ENCODE measurements at places on chromosomes 2 and 18.

DNA sequence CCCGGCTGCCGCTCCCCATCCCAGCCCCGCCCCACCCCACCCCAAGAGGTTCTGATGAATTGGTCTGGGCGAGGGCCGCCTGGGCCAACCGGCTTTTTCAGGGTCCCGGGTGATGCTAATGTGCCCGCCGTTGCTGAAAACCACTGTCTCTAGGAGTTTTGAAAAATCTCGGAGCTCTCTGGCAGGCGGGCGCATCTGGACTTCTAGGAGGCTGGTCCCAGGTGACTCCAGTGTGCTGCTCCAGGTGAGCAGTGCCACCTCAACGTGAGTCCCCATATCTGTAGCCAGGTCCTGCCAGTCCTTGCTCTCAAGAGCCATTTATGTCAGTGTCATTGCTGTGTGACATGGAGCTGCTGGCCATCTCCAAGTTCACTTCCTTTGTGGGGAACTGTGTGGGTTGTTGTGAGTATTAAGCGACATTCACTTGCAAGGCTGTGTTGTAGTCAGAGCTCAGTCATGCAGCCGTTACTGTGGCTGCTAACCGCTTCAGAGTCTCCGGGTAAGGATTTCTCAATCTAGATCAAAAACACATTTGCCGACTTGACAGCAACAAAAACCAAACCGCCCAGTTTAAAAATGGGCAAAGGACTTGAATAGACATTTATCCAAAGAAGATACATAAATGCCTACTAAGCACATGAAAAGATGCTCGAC lies at the start of gene RFX8:
TSS of gene RFX8 (minus strand) at position 382 of the 654 bp plus-strand sequence. CDS start 8,264 bp downstream, outside the sequence.
- no peak for DNase-seq

DNA sequence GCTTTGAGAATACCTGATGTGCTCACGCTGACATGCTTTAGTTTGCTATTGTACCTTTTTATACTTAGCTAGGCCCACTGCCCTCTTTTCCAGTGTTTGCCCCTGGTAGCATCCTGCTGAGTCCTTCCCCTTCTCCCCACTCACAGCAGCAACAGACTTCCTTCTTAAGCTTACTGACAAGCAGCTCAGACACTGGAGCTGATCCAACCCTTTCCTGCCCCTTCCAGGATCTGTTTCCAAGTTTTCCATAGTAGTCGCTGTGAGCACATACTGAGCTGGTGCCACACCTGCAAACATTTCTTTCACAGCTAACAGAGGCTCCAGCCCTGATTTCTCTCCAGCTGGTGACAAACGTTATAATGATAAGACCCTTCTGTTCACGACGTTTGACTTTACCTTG lies 991.4 kb upstream of the CELF4 start:
- DNase-seq = no peak

- no peak for DNase-seq
Observed at GRCh38 chr2:217802876-217803652, 199.7 kb downstream of the TNS1 start.

GRCh38 chr2:129456691-129457090 lies 522.8 kb upstream of the RAB6C start:
- DNase-seq = no peak

DNA sequence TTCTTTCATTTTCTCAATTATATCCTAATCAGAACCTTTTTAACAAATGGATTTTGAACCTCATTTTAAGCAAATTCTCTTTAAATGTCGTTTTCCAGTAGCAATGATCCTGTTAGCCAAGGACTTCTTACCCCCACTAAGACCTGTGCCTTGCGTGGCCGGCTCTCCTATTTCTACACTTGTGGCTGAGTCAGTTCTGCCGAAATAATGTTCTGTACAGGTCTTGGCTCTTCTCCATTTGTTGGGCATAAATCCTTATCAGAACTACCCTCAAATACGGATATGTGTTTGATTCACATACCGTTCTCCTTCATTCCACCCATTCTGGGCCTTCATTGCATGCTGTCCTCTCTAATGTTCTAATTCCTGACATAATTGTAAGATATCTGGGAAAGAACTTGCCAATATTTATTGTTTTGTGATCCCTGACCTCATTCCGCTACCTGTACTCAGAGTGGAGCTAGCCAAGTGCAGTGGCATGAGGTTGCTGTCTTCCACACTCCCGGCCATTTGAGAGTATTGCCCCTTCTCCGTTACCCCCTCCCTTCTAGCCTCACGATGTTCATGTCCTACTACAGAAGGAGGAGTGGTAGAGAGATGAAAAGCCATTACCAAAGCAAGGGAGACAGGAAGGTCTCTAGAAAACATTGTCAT lies 78.7 kb downstream of the MYOM1 start:
- DNase-seq = no peak

GRCh38 chr18:76610933-76611749 lies 116.1 kb upstream of the ZNF516 start:
- DNase-seq = no peak

GRCh38 chr18:70221156-70221914 lies 15.8 kb upstream of the RTTN start:
- peak; percentile 68 for DNase-seq

GRCh38 chr2:120945832-120946499 lies 210.3 kb downstream of the GLI2 start:
- DNase-seq = no peak

Data from NCI-H1092 (cell line).